Activated T-cell treated with anti-CD3 and anti-CD28 coated beads for 48 hours (primary cell): ENCODE measurements at places on chromosomes 7 and 10.

GRCh38 chr10:59060852-59061251 lies 115.6 kb upstream of the PHYHIPL start:
- DNase-seq = no peak

DNA sequence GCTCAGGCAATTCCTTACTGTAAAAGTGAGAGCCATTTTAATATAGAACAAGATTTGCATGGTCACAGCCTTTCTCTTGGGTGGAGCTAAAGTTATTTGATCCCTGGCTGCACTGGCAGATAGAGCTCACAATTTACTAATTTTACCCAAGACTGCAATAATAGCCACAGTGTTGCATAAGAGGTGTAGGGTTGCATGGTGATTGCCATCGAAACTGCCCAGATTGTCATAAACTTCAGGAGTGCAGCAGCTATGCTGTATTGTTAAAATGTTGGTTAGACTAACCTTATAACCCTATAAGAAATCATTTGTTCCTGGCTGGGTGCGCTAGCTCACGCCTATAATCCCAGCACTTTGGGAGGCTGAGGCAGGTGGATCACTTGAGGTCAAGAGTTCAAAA lies 50.0 kb downstream of the VCL start:
- no peak for DNase-seq

- no peak for DNase-seq
Measured at GRCh38 chr10:110389255-110389654, 84.5 kb upstream of the SMNDC1 start.

DNA sequence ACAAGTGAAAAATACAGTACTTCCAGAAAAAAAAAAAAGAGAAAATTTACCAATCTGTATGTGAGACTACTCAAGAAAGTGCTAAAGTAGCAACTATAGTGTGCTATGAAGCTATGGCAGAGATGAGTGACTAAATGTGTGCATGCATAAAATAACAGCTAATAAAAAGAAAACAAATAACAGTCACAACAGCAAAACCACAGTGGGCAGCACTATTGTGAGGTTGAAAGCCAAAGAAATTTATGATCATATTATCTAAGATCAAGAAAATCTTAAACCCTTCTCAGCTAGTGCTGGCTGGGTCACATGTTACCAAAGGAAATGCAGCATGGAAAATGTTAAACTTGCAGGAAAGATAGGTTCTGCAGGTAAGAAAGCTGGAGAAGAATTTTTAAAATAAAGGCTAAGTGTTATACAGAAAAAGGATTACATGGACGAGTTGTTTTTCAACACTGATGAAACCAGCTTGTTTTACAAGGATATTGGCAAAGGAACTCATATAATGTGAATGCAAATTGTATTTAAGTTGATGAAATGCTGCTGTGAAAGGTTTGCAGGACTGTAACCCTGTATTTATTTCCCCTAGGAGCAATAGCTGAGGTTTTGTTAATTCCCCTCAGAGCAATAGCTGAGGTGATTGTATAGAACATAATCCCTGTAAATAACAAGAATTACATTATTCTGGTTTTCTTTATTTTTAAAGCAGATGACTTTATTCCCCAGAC lies 15.6 kb upstream of the OR2A5 start:
- no peak for DNase-seq

- DNase-seq = no peak
Measured at GRCh38 chr10:70575874-70576802, 26.4 kb downstream of the PRF1 start.
